IMR-90 (cell line): ENCODE measurements at places on chromosomes 5 and 9. TPM values are rescaled to one million over a fixed set of nuclear protein-coding genes. Genes with fewer than 3 reads are reported as not detected.

DNA sequence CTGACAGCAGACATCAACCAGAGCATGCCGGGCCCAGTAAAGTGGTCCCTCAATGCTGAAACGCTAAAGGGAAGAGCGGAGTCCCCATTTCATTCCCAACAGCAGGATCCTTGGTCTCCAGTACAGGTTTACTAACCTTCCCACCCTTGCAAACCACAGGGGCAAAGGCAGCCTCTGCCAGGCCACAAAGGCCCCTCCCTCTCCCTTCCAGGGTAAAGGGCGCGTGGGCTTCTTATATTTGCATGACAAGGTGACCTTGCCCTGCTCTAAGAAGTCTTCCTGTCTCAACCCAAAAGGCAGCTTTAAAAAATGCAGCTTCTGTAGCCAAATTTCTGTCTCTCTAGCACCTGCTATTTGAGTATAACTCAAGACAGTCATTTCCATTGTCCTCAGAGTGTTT is 131.5 kb upstream of the PTCH1 start:
- DNase-seq: no peak

GRCh38 chr9:114012126-114012525 is 66.0 kb downstream of the AMBP start:
- DNase-seq: no peak

DNA sequence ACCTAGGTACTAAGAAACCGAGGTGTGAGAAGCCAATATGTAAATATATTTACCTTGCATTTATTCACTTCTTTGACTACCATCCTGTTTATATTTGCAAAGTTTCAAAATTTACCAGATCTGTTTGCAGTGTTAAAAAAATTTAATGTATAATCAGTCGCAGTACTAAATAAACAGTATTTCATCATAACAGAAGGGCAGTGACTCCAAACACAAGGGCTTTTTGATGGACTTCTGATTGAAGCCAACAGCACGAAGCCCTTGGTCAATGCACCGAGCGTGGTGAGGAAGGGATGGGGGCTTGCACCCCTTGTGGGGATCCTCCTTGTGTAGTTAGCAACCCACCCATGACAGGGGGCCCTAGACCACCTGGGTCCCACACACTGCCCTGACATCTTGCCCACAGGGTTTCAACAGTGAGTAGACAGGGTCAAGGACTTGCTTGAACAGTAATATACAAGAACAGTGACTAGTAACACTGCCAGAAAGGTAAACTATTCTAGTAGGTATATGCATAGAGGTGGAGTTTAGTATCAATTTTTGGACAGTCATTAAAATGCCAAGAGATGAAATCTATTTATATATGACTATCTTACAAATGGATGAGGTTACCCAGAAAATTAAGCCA is 52.6 kb upstream of the TBC1D9B start:
- no peak for DNase-seq

GRCh38 chr9:135976944-135977343 is 15.8 kb upstream of the UBAC1 start:
- DNase-seq: no peak

DNA sequence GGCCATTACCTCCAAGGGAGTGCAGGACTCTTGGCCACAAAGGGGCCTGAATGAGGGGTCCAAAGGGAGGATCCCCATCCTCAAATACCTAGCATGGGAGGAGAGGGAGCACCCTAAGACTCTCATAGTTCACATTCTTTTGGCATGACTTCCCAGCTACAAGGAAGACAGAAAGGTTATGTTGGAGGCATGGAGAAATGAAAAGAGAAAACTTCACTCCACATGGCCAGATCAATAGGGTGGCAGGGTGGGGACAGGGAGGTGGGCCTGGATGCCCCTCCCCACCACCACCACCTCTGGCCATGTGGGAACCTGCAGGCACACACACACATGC is 97.6 kb downstream of the PAX5 start:
- no peak for DNase-seq

DNA sequence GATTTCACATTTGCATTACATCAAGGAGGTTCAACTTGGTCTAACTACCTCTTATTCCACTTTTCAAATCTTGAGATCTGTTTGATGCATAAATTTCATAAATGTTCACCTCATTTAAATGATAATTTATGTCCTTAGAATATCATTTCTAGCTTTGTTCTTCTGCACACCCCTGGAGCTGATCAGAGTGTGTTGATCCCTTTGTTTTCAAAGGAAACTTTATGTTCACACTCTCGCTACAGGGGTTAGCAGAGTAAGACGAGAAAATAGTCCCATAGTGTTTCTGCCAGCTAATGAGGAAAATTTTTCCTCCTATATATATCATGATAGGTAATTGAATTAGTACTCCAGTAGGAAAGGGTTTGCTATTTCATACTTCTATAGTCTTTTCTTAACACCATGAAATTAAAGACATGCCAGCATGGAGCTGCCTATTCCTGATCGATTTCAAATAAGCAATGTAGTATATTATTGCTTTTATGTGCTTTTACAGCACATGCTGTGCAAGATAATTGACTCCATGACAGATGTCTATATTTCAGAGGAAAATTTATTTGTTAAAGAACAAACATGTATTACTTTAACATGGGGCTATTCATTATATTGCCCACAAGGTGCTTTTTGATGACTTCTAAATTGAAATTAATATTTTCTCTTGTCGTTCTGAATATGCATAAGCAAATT is 4.8 kb upstream of the PAM start:
- no peak for DNase-seq

- no peak for DNase-seq
Measured at GRCh38 chr9:79465156-79465555, 106.6 kb upstream of the TLE4 start.

DNA sequence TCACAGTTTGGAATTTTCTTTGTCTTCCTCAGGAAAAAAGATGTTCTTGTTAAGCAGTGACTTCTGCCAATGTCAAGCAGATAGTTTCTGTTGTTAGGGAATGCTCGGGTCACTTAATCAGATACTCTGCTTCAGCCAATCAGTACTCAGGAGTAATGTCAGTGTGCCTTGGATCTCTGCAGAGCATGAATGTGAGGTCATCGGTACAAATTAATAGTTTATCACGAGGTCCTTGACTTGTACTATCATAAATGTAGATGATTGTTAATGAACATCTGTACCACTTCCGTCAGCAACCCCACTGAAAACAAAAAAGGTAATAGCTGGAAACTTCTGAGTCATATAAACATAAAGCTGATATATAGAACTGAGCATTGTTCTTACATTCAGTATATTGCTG is 73.6 kb downstream of the FBXL7 start:
- peak; percentile 46 for DNase-seq

- no peak for DNase-seq
Measured at GRCh38 chr5:157186309-157187045, 5.8 kb downstream of the ITK start.

DNA sequence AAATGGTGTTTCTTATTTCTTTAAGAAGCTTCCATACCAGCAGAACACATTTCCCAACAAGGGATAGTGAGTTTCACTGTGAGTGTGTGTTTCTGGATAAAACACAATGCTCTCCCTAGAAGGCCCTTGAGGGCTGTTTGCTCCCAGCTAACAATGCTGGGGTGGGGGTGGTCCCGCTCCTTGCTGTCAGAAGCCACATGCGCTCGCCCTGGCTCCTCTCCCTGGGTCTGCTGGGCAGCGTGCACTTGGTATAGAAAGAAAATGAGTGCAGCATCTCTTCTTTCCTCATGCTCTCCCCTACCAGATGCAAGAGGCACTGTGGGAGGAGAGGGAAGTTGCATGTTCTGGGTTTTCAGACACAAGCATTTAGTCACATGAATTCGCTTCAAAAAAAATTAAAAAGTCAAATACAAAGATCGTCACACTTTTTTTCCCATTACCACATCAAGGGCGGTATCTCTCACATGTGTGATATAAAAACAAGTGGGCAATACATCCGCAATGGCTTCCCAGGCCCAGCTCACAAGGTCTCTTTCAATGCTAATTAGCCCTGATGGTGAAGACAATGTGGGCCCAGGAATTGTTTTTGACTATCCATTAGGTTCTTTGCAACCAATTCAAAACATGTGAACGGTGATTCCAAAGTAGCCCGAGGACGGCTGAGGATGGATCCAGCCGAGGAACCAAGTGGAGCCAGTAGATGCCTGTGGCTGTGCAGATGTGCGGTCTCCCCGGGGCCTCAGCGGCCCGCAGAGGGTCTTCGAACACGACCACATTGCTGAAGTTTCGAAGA is 603.6 kb downstream of the IRX1 start:
- no peak for DNase-seq

DNA sequence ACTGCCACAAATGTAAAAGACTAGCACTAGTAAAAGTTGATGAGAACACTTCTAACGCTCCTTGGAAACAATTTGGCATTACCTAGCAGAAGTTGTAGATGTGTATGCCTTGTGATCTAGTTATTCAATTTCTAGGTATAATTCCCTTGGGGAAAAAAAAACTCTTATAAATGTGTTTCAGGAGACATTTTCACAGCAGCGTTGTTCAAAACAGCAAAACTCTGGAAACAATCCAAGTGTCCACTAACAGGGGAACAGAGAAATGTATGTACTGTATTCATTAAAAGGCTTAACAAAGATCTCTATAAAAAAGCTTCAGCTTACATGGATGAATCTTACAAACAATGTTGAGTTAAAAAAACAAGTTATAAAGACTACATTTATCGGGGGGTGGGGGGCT is 30.4 kb downstream of the NR3C1 start:
- no peak for DNase-seq

DNA sequence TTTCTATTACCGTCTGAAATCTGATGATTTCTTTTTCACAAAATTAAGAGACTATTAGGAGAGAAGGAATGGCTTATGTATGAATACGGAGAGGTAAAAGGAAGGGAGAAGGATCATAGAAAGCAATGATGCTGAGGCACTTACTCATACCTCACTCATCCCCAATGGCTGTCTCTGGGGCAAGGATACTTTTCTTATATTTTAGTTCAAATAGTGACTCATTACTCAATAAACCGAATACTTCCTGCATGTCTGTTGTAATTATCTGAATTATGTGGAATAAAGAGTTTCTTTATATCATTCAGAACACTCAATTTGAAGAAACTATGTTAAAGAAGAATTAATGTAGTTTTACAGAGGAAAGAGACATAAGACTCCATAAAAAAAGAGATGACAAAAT is 284.5 kb upstream of the NUDT12 start:
- peak; percentile 65 for DNase-seq

DNA sequence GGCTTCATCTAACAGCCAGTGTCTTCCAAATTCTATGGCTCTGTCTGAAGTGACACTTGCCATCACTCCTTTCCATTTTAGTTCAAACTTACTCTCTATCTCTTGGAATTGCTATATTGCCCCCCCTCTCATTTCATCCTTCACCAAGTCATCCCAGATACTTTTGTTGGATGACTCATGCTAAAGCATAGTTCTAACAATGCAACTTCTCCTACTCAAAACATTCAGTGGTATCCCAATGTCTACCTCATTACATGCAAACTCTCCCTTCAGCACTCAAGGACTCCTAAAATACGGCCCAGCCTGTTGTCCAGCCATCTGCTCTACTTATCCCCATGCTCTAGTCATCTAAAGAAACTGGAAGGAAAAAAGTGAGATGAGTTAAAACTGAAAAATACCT is 171.6 kb downstream of the RASEF start:
- no peak for DNase-seq

DNA sequence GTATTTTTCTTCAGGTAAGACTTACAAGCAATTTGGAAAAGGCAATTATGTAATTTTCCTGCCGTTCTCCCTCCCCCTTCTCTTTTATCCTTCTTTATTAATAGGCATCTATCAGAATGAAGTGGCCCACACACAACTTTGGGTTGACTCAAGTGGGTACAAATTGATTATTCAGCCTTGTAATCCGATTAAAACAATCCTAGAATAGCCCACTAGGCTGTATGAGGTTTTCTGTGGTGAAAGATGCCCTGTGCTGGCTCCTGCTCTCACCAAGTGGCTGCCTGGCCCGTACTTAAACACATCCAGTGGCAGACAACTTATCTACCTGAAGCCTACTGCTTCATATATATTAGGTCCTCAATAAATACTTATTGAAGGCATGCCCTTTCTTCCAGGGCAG is 177.3 kb upstream of the C9orf72 start:
- DNase-seq: no peak

DNA sequence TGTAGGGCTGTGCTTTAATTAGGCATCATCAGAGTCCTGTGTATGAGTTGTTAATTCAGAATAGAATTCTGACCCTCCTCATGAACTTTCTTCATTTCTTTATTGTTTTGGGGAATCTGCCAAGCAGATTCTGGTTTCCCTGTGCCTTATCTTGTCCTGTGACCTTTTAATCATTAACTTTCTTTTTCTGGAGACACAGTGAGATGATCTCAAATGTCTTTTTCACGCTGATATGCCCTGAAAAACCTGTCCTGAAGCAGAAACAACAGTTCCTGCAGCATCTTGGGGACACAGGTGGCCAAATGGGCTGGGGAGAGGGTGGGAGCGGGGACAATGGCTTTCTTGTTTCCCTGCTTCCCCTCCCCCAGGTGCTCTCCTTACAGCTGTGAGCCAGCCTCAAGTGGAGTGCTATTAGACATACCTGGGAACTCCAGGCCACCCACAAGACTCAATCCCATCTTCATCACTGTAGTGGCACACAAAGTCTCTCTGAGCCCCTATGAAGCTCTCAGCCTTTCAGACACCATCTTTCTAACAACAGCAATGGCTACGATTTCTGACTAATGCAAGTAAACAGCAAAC is 213.8 kb downstream of the ATP10B start:
- no peak for DNase-seq

DNA sequence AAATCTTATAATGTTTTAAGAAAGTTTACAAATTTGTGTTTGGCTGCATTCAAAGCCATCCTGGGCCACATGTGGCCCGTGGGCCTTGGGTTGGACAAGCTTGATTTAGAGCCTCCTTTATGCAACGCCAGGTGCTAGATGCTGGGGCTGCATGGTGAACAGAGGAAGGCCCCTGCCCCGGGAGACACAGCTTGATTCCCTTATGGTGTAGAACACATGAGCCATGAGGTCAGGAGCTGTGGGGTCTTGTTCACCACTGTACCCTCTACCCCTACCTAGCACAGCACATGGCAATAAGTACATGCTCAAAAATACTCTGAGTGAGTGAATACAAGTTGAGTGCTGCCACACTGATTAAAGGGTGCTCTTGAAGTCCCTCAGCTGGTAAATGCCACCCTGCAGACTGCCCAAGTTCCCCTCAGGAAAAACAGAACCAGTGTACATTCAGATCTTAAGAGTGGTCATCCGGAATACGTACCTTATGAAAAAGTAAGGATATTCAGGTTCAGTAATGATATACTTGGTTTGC is 71.9 kb downstream of the ARRDC3 start:
- DNase-seq: no peak

IGFBPL1 gene
- total RNA-seq: under 0.01 TPM in 1 of 2 replicates, not detected in the other

CNTNAP3B gene
- 1.4 and 2.2 TPM in 2 replicates for total RNA-seq

BNC2 gene
- total RNA-seq: 37.8 and 45.2 TPM in 2 replicates

PCDHGB7 gene
- 5.8 and 6.3 TPM in 2 replicates for total RNA-seq

DDX4 gene
- total RNA-seq: not detected in 2 replicates

DBH gene
- total RNA-seq: not detected in 2 replicates

OTP gene
- not detected in 2 replicates for total RNA-seq

IL9 gene
- not detected in 2 replicates for total RNA-seq

DIRAS2 gene
- total RNA-seq: not detected in 2 replicates

SLC36A2 gene
- total RNA-seq: not detected in 2 replicates

HEXB gene
- 76.7 and 132 TPM in 2 replicates for total RNA-seq

FAXDC2 gene
- total RNA-seq: 4.2 and 4.3 TPM in 2 replicates

SCGB3A2 gene
- not detected in 2 replicates for total RNA-seq

SLC6A7 gene
- under 0.01 TPM in 1 of 2 replicates, not detected in the other for total RNA-seq

PCDH12 gene
- under 0.01 and 0.18 TPM in 2 replicates for total RNA-seq

PDLIM4 gene
- 61.1 and 97.5 TPM in 2 replicates for total RNA-seq
